ENCODE measurements at places on chromosomes 6 and 20.

DNA sequence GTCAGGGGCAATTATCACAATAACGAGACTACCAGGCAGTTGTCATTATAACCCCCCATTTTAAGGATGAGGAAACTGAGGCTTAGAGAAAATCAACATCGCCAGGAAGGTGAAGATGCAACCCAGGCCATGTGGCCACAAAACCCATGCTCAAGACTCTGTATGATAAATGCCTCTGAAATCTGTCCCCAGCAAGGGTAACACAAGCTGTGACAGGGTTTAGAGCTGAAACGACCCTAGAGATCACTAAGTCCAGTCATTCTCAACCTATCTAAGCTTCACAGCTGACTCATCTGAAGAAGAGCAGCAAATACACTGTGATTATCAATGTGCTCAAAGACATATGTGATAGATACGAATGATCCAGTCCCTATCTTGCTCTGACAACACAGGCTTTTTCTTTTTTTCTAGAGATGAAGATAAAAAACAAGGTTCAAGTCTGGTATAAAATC lies 47.0 kb downstream of the ARHGAP18 start:
- DNase-seq: no peak

DNA sequence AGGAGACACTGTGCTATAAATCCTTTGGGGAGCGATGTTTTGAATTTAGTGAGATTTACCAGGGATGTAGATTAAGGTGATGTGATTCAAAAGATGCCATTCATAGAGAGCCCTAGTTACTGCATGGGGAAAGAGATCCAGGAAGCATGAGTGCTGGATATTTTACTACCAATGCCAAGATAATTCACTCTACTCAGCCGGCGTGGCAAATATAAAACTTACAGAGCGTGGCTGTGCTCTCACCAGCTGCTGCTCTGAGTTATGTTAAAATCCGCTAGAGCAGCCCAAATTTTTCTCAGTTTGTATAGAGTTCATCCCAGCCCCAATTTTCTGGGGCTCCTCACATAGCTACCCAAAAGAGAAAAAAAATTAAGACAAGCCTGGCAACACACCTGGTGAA lies 48.6 kb downstream of the BFSP1 start:
- DNase-seq: no peak

DNA sequence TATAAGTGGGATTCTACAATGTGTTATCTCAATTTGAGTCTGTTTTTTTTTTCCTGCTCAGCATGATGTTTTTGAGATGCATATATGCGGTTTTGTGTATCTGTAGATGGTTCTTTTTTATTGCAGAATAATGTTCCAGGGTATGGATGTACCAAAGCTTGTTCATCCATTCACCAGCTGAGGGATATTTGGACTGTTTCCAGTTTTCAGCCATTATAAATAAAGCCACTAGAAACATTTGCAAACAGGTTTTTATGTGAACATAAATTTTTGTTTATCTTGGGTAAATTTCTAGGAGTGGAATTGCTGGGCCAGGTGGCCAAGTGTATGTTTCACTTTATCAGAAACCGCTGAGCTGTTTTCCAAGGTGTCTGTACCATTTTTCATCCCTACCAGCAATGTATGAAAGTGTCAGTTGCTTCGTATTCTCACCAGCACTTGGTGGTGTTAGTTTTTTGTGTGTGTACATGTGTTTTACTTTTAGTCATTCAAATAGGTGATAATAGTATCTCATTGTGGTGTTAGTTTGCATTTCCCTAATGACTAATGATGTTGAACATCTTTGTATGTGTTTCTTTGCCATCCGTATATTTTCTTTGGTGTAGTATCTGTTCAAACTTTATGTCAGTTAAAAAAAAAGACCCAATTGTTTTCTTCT lies 124.2 kb downstream of the CEBPB start:
- no peak for DNase-seq

- DNase-seq: no peak
Observed at GRCh38 chr20:23391707-23392310, 29.5 kb downstream of the NAPB start.

GRCh38 chr6:126909493-126909892 lies 209.0 kb upstream of the RSPO3 start:
- no peak for DNase-seq

- peak; percentile 17 for DNase-seq
Observed at GRCh38 chr6:2738373-2738979, 12.2 kb downstream of the MYLK4 start.

- no peak for DNase-seq
Observed at GRCh38 chr6:168263351-168263905, 56.1 kb downstream of the DACT2 start.

DNA sequence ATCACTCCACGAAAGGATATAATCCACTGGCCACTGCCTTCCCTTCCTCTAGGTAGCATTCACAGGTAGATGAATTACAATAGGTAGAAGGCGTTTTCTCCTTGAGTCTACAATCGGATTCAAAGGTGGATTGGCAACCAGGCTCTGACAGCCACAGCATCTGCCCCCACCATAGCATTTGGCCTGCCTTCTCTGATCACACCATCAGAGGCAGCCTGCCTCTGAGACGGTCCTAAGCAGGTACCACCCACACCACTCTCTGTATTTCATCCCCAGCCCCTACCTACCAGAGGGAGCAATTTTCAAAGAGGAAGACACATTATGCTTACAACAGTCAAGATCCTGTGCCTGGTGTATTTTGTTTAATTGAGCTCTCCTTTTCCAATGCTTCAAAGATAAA lies 210.5 kb upstream of the SPTLC3 start:
- DNase-seq: no peak

GRCh38 chr6:137176729-137177128 lies 3.3 kb upstream of the IL22RA2 start:
- DNase-seq: no peak

GRCh38 chr6:36604090-36605060 lies 10.2 kb downstream of the SRSF3 start:
- no peak for DNase-seq

- DNase-seq: no peak
Observed at GRCh38 chr20:40081653-40082052, 607.4 kb downstream of the MAFB start.

DNA sequence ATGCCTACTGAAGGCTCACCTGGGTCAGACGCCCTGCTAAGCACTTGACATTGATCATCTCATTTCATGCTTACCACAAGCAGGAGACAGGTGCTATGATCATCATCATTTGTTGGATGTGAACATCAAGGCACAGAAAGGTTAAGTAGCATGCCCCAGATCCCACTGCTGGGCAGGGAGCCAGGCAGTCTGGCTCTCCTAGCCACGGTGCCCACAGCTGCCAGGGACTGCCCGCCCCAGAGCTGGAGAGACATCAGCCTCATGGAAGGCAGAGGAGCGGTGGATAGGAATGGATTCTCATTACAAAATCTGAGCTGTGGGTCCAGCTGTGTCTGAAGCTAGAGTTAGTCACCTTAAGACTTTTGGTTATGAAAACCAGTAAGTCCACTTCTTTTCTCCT lies 3.6 kb downstream of the SULF2 start:
- DNase-seq: no peak

- no peak for DNase-seq
Observed at GRCh38 chr6:118980063-118980462, 45.1 kb upstream of the MCM9 start.

DNA sequence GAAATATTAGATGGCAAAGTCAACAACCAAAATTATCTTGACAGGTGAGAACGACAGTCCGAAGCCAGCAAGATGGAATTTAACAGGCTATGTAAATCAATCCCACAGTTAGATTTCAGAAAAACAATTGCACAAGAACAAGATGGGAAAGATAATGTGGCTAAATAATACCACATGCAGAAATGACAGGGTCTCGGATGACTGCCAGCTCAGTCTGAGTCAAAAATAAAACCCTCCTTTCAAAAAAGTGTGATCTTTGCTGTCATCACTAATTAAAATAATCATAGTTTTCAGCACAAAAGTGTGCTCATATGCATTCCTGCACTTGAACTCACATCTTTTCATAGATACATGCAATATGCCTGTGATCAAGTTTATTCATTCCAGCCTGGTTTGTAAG lies 25.9 kb downstream of the FOXQ1 start:
- no peak for DNase-seq

- DNase-seq: no peak
Observed at GRCh38 chr6:128666405-128666804, 146.0 kb upstream of the PTPRK start.

- no peak for DNase-seq
Observed at GRCh38 chr6:73062130-73062529, 163.2 kb downstream of the KHDC1L start.

DNA sequence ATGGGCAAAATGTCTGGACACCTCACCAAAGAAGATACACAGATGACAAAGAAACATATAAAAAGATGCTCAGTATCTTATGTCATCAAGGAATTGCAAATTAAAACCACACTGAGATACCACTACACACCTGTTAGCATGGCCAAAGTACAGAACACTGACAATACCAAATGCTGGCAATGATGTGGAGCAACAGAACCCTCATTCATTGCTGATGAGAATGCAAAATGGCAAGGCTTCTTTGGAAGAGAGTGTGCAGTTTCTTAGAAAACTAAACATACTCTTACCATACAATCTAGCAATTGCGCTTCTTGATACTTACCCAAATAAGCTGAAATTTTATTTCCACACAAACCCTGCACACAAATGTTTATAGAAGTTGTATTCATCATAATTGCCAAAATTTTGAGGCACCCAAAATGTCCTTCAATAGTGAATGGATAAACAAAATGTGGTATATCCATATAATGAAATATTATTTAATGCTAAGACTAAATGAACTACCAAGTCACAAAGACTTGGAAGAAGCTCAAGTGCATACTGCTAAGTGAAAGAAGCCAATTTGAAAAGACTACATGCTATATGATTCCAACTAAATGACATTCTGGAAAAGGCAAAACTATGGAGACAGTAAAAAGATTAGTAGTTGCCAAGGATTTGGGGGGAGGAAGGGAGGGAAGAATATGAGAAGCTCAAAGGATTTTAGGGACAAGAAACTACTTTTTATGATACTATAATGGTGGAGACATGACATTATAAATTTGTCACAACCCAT lies 50.7 kb downstream of the TNFAIP3 start:
- no peak for DNase-seq

DNA sequence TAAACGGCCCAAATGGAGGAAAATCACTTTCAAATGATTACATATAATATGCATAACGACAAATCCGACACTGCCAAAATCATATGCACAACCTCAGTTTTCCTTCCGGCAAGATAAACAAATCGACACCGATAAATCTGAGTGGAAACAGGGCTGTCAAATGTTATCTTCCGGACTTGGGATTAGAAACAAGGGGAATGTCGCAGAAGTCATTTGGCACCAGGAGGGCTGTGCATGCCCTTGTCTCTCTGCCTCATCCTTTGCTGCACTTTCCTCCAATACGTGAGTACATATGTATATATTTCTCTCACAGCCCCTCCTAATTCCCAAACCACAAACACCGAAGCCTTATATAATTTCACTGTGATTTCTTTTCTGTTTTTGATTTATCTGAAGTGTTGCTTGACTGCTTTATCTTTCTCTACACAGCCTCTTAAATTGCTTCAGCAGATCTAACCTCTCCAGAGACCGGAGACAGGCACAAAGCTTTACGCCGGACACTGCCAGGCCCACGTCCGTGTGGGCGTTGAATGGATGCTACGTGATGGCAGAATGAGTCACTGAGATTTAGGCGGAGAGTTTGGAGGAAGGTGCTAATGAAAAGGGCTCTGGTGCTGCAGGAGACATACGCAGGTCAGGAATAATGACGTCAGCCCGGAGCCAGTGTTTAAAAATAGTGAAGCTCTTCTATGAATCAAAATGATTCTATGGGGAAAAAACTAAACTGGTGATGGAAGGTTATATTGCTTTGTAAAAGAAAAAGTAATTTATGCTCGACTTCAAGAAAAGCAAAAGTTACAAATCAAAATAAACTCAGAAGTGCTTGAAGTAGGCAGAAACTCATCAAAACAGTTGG lies 21.0 kb upstream of the PRELID3B start:
- DNase-seq: no peak

DNA sequence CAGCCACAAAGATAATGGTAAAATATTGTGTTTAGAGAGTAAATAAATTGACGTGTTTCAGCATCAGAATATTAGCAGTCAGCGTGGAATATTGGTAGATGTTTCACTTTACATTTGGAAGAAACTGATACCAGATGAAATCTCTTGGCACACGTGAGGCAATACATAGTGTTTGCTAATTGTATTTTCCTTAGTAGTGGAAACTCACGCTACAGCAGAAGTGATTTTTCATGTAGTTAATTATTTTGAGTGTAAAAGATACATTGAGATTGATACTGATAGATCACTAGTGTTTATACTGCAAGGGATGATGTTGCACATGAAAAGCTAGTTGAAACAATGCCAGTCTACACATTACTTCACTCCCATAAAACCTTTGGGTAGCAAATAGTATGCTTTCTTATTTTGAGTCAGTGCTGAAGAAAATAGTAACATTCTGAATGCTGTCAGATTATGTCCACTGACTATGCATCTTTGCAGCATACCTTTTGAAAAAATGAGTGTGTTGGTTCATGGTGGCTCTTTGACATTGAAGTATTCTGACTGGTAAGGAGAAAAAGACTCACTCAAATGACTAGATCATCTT lies 59.3 kb downstream of the CD2AP start:
- no peak for DNase-seq

- DNase-seq: no peak
Observed at GRCh38 chr6:161057103-161058091, 65.8 kb downstream of the MAP3K4 start.

- DNase-seq: no peak
Observed at GRCh38 chr6:156517088-156517487, 260.1 kb upstream of the ARID1B start.

DNA sequence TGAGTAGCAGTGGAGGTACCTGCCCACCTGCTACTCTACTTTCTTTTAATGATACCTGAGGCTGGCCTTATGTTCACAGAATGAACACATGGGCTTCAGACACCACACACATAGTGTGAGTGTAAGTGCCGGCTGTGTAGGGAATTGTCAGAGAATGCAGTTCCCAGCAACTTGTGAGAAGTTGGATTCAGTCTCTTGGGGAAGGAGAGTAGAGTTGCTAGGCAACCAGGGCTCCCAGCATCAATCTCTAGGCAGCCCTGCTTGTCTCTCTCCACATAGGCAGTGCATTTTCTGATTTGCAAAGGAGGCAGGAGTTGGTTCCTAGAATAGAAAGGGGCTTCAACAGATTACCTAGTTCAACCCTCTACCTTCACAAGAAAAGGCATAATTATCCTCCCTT lies 74.1 kb downstream of the BFSP1 start:
- no peak for DNase-seq

GRCh38 chr6:53011979-53012378 lies 16.9 kb upstream of the GSTA4 start:
- DNase-seq: no peak

GRCh38 chr6:44556046-44556445 lies 168.5 kb downstream of the CDC5L start:
- no peak for DNase-seq

DNA sequence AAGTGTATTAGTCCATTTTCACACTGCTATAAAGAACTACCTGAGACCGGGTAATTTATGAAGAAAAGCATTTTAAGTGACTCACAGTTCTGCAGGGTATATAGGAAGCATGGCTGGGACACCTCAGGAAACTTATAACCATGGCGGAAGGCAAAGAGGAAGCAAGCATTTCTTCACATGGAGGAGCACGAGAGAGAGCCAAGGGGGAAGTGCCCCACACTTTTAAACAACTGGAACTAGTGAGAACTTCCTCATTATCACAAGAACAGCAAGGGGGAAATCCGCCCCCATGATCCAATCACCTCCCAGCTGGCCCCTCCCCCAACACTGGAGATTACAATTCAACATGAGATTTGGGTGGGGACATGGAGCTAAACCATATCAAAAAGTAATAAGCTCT lies 28.3 kb upstream of the B3GAT2 start:
- no peak for DNase-seq

GRCh38 chr6:40334496-40335270 lies 252.5 kb downstream of the LRFN2 start:
- no peak for DNase-seq
